ENCODE measurements at places on chromosomes 5 and 9. TPM values are rescaled to one million over a fixed set of nuclear protein-coding genes. Genes with fewer than 3 reads are reported as not detected.

SKP1 gene
- total RNA-seq: 785 TPM

QRFP gene
- total RNA-seq: not detected

OR1Q1 gene
- total RNA-seq: not detected

TLR4 gene
- total RNA-seq: 0.10 TPM

GPR21 gene
- total RNA-seq: not detected

HACD4 gene
- 1.0 TPM for total RNA-seq

TBC1D13 gene
- total RNA-seq: 20.3 TPM

MOB3B gene
- total RNA-seq: 11.9 TPM

GPR150 gene
- 0.07 TPM for total RNA-seq

ITGA1 gene
- total RNA-seq: 2.0 TPM

ZNF462 gene
- 3.6 TPM for total RNA-seq

MFAP3 gene
- total RNA-seq: 22.8 TPM

APBA1 gene
- total RNA-seq: 0.28 TPM

GADD45G gene
- 0.31 TPM for total RNA-seq

SPATA31D4 gene
- total RNA-seq: not detected
